ENCODE measurements at places on chromosomes 12 and 14.

DNA sequence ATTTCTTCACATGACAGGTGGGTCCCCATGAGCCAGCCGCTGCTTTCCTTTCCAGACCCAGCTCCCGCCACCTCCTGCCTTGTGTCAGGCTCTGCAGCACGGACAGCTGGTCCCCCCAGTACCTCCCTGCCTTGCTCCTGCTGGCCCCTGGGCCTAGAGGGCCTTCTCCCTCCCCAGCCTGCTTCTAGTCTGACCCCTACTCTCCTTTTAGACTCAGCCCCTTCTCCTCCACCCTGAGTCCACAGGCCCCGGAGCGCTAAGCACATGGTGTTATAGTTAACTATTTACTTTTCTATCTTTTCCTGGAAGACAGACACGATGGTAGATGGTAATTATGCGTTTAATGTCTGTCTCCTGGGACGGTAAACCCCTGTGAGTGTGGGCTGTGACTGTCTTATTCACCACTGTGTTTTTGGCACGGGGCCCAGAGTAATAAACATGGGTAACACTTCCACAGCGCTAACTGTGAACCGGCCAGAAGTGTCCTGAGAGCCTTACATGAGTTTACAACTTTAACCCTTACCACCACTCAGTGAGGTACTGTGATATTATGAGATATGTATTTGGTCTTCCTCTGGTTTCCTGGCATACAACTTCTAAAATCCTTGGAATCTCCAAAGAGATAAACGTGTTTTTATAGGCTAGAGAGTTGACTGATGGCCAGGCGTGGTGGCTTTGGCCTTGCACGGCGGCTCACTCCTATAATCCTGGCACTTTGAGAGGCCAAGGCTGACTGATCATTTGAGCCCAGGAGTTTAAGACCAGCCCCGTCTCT, 41.2 kb downstream of the DGLUCY start:
- no peak for DNase-seq

DNA sequence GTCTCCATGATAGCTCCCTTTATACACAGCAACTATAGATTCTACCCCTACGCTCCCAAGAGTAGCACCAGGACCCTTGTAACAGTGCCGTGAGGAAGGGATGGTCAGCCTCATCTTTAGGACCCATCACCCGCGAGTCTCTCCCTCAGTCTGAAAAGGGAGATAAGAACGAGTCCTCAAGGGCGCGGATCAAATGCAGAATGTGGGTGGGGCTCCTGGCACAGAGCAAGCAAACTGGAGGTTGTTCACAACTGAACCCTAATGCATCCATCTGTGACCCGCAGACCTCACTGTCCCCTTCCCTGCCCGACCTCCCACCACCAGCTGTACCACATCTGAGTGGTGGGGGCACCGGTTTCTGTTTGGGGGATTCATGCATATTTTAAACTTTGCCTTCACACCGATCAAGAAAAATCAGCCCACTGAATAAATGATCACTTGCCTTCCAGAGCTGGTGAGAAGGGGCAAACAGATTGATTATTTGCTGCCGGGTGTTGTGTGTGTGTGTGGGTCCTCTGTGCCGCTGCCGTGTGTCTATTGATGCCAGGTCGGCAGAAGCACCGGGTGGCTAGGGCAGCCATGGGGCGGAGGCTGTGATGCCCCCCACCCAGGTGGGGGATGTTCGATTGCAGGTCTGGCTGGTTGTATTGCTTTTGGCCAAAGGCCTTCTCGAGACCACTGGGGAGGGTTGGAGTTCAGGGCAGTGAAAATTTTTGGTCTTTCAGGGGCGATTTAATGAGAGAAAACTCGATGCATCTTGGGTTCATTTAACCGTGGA, 35.7 kb upstream of the BEGAIN start:
- no peak for DNase-seq

DNA sequence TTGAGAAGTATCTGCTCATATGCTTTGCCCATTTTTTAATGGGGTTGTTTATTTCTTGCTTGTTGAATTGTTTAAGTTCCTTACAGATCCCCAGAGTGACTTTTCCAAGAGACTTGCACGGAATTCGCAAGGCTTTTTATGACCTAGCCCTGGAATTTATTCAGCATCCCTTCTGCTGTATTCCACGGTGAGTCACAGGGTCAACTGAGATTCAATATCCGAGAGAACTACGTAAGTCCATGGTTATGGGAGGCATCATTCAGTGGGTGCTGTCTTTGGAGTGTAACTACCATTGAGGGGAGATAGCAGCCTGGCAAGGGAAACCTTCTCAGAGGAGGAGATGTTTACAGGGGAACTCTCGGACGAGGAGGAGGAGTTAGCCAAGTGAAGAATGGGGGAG, 20.9 kb upstream of the GPRC5A start:
- DNase-seq, result no peak

GRCh38 chr14:62162998-62163589, 400.9 kb downstream of the SNAPC1 start:
- DNase-seq, result no peak

DNA sequence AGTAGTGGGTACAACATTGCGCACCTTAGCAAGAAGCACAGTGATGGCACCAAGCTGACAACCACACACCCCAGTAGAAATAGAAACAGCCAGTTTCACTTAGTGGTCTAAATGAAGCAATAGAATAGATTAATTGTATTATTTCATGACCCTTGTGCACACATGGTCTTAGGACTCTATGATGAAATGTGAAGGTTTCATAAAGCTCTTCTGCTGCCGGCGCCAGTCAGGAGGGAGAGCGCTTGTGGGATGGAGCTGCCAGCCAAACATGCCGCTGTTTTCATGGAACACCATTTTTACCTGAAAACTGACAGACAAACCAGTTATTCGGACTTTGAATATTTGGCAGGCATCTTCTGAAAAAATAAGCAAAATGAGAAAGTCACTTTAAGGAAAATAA, 100.0 kb downstream of the PPP2R5C start:
- no peak for DNase-seq

DNA sequence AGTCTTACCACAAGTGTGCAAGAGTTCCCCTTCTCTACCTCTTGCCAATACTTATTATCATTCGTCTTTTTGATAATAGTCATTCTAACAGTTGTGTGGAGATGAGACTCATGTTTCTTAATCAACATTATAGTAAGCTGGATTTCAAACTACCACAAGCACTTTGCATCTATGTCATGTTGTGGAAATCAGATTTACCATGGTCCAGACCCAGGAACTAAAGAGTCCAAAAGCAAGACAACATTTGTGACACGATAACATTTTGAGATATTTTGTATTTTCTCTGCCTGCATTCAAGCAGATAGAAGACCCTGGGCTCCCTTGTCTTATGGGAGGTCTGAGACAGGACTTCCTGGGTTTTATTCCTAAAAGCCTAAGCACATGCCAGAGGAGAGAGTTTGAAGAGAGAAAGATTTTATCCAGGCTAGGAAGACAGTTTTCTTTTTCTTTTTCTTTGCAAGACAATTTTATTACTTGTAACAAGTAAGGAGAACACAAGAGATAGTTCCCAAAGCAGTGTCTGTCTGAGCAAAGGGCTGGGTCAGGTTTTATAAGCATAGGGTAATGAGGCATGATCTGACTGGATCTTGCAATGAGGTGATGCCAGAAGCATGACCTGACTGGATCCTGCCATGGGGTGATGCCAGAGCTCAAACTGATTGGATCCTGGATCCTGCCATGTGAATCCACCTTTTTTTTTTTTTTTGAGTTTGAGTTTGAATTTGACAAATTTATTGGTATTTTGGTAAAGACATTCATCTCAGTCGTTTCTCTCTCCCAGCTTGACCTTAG, 180.5 kb upstream of the HMGA2 start:
- no peak for DNase-seq

GRCh38 chr14:102231476-102232347, 73.3 kb downstream of the MOK start:
- DNase-seq, result no peak

DNA sequence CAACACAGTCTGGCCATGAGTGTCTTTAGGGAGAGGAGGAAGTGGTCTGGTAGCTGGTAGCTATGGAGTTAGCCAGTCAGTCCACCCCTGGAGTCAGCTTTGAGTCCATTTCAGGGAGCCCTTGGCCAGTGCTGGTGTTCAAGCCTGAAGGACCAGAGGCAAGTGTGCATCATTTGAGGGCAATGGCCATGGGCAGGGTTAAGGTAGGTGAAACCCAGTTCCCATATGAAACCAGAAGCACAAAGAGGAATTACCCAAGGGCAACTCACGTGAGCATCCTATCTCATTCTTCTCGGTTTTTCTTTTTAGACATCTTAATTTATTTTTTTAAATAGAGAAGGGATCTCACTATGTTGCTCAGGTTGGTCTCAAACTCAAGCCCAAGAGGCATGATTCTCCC, 61.3 kb upstream of the ACTN1 start:
- no peak for DNase-seq

GRCh38 chr14:83559721-83560120, 1970.2 kb upstream of the FLRT2 start:
- no peak for DNase-seq

DNA sequence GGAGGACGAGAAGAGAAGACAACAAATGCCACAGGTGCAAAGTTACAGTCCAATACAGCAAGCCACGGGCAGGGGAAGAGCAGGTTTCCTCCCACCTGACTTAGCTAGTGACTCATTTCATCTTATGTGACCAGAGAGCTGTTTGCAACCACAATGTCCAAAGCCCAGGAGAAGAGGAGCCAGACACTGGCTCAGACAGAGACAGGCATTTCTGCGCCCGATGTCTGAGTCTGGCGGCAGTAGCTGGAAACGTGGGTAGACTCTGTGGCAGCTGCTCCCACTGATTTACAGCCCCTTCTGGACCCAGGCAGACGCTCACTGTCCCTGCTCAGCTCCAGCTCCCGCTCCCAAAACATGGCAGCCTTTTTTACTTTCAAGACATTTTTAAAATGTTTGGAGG, 60.0 kb downstream of the CHGA start:
- DNase-seq, result no peak

DNA sequence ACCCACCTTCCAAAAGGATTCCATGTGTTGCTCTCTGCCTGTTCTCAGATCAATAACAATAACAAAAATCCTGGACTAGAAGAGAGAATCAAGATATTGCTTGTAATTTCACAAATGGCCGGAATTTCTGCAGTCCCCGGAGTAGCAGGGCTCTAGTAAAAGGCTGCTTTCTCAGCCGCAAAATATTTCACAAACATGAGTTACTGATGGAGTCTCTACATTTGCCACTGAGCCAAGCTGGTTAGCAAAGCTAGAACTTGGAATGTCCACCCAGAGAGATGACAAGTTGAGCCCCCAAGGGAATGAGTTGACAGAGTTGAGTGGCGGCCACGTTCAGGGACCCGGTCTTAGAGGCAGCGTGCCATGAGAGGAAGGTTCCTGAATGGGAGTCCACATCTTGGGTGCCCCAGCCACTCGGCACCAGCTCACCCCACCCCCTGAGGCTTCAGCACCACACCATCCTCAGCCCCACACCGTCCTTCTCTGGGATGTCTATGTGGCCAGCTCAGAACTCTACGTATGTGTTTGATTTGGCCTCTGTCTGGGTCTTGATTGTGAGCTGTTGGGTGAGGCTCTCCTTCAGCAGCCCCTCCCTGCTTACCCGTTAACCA, 15.9 kb downstream of the FBLN5 start:
- DNase-seq, result no peak

GRCh38 chr12:68856510-68856909, 48.5 kb downstream of the MDM2 start:
- DNase-seq, result no peak

- DNase-seq, result no peak
Observed at GRCh38 chr12:65430006-65430405, 151.5 kb downstream of the MSRB3 start.

DNA sequence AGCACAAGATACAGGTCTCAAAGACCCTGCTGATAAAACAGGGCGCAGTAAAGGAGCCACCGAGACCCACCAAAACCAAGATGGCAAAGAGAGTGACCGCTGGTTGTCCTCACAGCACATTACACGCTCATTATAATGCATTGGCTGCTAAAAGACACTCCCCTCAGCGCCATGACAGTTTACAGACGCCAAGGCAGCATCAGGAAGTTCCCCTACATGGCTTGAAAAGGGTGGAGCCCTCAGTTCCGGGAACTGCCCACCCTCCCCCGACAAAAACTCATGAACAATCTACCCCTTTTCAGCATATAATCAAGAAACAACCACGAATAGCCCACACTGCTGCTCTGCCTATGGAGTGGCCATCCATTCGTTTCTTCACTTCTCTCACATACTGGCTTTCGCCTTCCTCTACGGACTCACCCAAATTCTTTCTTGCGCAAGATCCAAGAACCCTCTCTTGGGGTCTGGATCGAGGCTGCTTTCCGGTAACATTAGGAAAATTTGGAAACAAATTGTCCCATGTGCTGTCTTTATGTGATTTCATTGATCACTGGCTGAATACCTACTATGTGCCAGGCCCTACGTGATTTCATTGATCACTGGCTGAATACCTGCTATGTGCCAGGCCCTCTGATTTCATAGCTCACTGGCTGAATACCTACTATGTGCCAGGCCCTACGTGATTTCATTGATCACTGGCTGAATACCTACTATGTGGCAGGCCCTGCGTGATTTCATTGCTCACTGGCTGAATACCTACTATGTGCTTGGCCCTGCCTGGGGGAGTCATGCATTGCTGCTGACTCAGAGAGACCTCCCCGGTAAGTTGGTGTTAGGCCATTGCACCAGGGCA, 126.4 kb downstream of the PIWIL1 start:
- no peak for DNase-seq

GRCh38 chr12:76242813-76243550, 105.2 kb downstream of the BBS10 start:
- DNase-seq, result no peak

- DNase-seq, result no peak
Observed at GRCh38 chr14:65348137-65348536, 64.4 kb upstream of the FUT8 start.

DNA sequence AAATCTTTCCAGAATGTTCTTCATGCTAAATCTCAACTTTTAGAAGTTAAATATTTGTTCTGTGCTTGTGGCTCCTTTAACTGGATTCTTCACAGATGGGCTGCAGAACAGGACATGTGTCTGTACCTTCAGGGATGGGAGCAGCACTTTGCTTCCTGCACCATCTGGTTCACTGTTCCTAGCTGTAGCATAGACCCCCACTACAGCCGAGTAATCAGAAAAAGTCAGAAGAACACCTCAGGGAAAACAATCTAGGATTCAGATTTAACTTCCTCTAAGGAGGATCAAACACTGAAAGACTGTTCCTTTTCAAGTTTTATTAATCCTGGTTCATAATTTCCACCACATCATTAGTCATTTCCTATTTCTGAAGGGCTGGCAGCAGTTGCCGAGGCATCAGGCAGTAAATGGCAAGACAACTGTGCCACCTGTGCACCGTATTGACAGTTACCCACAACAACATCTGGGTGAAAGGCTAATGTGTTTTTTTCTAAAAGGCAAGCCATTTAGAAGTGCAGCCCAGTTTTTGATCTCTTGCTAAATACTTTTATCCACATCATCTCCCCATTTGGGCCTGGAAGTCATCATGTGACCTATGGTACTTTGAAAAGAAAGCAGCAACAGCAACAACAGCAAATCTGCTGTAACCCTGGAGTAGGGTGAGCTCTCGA, 212.8 kb upstream of the BMP4 start:
- no peak for DNase-seq

DNA sequence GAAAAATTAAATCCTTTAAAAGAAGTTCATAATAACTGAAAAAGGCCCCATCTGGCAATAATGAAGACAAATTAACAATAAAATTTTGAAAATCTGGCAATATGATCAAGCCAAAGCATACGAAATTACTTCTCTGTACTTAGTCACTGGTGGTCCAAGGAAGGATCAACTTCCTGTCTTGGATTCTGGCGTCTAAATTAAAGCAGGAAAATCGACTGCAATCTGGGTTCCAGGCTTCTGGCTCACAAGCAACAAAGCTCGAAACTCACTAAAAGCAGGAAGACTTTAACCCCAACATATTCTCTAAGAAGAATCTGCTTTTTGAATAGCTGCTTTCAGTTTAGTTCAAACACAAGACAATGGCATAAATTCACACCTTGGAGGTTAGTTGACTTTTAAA, 49.7 kb downstream of the LRIG3 start:
- DNase-seq, result no peak

All from activated CD8-positive, alpha-beta memory T cell treated with anti-CD3 and anti-CD28 coated beads for 48 hours (primary cell).